ENCODE measurements at places on chromosomes 6 and 20.
A peak's percentile ranks its signal among the peaks of the same experiment; 100 is the strongest.

GRCh38 chr6:10526156-10526555, 5.0 kb downstream of the GCNT2 start:
- no peak for DNase-seq

GRCh38 chr6:93417421-93418013, 1.8 kb downstream of the EPHA7 start:
- DNase-seq: peak; percentile 13

DNA sequence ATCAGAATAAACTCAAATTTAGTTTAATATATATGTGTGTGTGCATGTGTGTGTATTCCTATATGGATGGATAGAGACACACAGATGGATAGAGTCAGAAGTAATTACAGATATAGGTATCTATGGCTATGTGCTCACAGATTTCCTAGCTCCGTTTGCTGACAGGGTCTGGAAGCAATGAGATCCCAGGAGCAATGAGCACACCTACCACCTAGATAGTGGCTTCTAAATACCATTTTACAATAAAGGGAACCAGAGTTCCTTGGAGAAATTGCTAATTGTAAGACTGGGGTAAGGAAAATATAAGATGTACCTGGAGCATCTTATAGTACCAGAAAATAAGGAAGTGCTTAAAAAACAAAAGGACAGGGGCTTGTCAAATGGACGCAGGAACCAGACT, 196.2 kb upstream of the PRDM1 start:
- DNase-seq: no peak

DNA sequence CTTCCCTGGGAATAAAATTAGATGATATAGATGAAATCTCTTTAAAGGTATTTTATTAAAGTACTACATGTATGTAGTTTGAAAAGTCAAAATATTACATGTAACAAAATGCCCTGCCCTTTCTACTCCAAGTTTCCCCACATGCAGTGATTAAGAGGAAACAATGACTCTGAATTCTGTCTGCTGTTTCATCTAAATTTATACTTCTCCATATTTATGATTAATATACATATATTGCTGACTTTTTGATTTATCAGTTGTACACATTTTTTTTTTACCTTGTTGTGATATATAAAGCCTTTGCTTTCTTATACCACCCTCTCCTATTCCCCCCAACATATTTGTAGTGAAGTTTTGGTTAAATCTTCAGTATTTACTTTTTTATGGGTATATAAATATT, 127.9 kb downstream of the ZFAND3 start:
- no peak for DNase-seq

- DNase-seq: no peak
Observed at GRCh38 chr6:39053016-39053624, 4.5 kb downstream of the GLP1R start.

Measured in activated T-cell treated with anti-CD3 and anti-CD28 coated beads, Interleukin-2, amount 50 U/mL, for 48 hours (primary cell).